HS-5 (cell line): ENCODE measurements at places on chromosomes 12 and 14.
A peak's percentile ranks its signal among the peaks of the same experiment; 100 is the strongest.

DNA sequence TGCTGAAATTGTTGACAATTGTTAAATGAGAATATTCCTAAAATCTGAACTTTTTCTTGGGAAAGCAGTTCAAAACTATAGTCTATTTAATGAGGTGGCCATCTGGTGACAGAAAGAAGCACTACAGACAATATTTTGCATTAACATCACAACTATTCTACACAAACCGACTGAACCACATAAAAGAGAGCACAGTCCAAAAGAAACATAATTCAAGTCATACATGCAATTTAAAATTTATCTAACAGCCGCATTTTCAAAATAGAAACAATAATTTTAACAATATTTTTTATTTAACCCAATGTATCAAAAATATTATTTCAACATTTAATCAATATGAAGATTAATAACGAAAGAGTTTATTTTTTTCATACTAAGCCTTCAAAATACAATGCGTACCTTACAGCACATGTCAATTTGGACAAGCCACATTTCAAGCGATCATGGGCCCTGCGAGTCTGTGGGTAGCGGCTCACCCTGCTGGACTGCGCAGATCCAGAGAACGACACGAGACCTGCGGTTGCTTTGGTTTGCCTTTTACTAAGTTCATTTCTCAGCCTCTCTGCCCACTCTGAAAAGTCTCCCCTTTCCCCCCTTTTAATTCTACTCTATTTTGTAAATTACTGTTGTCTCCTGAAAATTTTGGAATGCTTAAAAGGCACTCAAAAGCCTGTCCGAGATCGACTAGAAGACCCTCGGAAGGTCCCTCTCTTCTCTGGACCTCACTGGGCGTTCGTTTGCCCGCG, 947 bp upstream of the LRRC9 start:
- DNase-seq, result no peak

DNA sequence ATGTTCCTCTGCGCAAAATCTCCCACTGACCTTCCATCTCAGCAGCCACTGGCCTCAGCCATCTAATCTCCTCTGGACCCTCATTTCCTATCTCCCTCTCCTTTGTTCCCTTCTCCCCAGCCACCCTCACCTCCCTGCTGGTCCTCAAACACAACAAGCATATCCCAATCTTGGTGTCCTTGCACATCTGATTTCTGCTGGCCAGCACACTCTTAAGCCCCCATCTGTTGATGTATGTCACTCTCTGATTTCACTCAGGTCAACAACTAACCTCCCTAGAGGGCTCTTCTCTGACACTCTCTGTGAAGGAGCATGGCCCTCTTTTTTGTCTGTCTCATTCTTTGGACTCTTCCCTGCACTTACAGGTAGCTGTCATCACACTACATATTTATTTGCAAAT, 25.6 kb downstream of the PPM1H start:
- DNase-seq, result no peak

DNA sequence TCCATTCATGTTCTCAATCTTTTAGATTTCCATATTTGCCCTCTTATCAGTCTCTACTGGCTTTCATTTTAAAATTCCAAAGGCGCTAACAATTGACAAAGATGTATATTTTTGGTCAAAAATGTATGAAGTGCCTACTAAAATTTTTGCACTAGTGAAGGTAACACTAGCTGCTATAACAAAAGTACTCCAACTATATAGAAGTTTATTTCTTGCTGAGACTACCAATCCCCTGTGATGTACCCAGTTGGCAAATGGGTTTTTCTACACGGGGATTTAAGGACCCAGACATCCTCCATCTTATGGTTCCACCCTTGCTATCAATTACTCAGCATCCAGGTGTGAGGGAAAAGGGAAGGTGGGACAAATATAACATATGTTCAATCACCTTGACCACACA, 75.3 kb upstream of the TSPAN8 start:
- no peak for DNase-seq

DNA sequence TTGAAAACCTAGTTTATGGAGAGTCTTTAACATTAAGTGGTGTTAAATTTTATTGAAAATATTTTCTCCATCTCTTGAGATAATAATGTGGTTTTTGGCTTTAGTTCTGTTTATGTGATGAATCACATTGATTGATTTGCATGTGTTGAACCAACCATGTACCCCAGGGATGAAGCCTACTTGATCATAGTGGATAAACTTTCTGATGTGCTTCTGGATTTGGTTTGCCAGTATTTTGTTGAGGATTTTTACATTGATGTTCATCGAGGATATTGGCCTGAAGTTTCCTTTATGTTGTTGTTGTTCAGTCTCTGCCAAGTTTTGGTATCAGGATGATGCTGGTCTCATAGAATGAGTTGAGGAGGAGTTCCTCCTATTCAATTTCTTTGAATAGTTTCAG, 222.6 kb downstream of the ADAMTS20 start:
- DNase-seq, result no peak

GRCh38 chr12:64531665-64532334, 78.5 kb upstream of the RASSF3 start:
- no peak for DNase-seq

DNA sequence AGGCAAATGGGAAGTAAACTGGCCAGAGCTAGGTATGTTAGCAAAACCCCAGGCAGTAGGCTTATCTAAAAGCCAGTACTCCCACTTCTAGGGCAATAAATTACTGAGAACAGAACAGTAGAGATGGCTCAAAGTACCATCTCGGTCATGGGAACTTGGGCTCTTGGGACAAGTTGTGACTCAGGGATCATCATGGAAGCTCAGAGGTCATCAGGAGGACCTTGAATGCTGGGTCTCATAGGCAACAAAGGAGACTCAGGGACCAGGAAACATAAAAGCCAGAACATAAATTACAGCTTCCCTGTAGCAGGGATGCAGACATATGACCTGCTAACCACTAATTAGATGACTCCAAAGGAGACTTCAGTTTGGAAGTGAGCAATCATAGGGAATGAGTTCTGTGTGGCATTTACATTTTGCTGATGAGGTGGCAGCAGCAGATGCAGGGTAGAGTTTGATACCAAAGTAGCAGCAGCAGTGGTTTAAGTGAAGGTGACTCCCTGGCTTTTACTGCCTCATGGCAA, 97.6 kb upstream of the SCAF11 start:
- no peak for DNase-seq

GRCh38 chr14:38255408-38255672, 553 bp downstream of the CLEC14A start:
- DNase-seq, result no peak

- DNase-seq, result no peak
Measured at GRCh38 chr12:24695103-24695502, 253.8 kb downstream of the BCAT1 start.

- DNase-seq, result no peak
Measured at GRCh38 chr14:33259764-33260163, 321.1 kb downstream of the NPAS3 start.

DNA sequence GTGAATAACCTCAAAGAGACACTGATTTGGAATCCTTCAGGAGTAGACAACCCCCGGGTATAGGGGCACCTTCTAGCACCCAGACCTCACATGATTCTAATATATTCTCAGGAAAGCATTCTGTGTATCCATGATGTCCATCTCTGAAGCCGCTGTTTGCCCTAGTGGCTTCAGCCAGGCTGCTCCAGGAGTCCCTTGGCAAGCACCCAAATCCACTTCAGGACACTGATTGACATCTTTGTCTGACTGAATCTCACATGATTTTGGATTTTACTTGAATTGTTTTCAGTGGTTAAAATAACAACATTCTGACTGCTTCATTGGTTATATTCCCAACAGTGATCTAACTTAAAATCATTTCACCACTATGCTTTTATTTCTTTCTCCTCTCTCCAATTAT, 390.5 kb upstream of the CLEC14A start:
- DNase-seq, result no peak

GRCh38 chr14:70893858-70894291, 13.4 kb upstream of the PCNX1 start:
- no peak for DNase-seq

- no peak for DNase-seq
Measured at GRCh38 chr12:89477633-89478279, 46.8 kb downstream of the GALNT4 start.

- DNase-seq, result no peak
Measured at GRCh38 chr12:104667139-104667538, 210.4 kb downstream of the CHST11 start.

GRCh38 chr12:108820707-108821406, 36.5 kb downstream of the SSH1 start:
- DNase-seq, result no peak

GRCh38 chr12:15636060-15636890, 152.9 kb downstream of the EPS8 start:
- DNase-seq, result no peak

DNA sequence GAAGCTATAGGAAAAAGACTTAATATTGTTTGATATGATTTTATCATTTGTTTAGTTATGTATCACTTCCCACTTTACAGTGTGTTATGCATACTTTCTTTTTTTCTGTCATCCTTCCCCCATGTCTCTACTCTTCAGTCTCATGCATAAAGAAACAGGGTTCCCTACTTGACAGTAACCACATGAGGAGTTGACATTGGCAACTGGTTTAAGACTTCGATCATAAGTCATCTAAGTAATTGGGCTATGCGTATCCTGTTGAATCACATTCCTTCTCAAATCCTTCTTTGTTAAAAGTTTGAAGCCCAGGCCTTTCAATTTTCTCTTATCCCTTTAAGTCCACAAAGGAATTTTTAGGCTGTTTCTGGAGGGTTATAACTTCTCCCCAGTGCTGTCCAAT, 358.7 kb downstream of the RAD51B start:
- no peak for DNase-seq

DNA sequence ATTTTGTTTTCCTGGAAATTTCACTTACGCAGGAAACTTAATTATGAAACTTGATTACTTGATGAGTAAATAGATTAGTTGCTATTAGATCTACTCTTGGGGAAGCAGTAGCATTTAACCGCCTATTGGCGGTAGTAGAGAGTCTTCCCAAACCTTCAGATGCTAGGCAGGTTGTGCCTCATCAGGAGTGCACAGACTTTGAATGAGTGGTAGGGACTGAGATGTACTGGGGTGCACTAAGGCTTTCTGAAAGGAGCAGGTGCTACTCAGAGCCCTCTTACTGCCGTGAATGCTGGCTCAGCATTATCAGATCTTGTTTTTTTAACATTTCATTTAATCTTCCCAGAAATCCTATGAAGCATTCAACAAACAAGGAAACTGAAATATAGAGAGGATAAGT, 7.7 kb downstream of the GATC start:
- no peak for DNase-seq

GRCh38 chr14:94598816-94599655, 13.2 kb upstream of the SERPINA3 start:
- peak; percentile 69 for DNase-seq

GRCh38 chr14:99121319-99121875, 150.6 kb downstream of the BCL11B start:
- no peak for DNase-seq

DNA sequence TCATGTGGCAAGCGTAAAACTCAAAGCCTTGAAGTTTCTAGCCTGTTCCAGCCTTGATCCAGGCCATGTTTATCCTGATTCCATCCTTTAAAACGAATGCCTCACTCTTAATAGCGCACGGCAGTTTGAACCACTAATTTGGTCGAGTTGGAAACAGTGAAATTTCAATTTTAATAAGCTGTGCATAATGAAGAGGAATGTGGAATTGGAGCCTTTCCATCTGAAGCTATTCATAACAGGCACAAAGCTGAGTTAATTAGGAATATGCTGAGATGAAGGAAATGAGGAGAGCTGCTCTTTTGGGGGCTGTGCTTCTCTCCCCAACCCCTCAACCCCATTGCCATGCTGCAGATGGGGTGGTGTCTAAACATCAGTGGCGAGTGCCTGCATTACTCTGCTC, 70.7 kb downstream of the PTPN11 start:
- DNase-seq, result no peak
